Foreskin fibroblast (primary cell): ENCODE measurements at places on chromosomes 1 and 21.
A peak's percentile ranks its signal among the peaks of the same experiment; 100 is the strongest.

GRCh38 chr1:36083635-36084496, at the start of gene TEKT2:
Gene TEKT2 (plus strand): TSS chr1:36084094. CDS start chr1:36084922, 828 bp downstream.
- peak; percentile 35 for DNase-seq

DNA sequence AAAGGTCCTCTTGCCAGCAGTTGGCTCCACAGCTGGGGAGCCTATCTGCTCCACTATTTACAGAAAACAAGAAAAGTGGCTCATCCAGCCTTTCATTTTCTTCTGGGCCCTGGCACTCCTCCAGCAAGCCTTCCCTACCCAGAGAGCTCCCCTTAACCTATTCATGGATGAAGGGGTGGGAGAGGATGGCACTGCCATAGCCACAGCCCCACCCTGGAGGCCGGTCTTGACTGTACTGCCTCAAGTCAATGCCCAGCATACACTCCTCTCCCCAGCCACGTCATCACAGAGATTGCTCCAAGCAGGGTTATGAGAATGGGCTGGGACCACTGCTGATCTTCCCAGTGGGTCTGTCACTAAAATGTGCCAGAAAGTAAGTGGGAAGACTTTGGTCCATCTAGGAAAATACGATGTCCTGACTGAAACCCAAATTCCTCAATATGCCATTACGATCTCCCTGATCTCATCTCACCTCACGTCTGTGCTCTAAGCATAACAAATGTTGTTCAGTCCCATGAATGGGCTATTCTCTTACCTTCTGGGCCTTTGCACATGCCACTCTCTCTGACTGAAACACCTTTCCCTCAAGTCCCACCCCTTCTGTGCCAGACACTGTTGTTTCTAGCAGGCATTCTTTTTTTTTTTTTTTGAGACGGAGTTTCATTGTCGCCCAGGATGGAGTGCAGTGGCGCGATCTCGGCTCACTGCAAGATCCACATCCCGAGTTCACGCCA, 21.4 kb upstream of the PTAFR start:
- DNase-seq = no peak

GRCh38 chr1:200051620-200052019, 24.1 kb downstream of the NR5A2 start:
- DNase-seq = no peak

GRCh38 chr1:40627987-40628902, 37.2 kb downstream of the RIMS3 start:
- no peak for DNase-seq

DNA sequence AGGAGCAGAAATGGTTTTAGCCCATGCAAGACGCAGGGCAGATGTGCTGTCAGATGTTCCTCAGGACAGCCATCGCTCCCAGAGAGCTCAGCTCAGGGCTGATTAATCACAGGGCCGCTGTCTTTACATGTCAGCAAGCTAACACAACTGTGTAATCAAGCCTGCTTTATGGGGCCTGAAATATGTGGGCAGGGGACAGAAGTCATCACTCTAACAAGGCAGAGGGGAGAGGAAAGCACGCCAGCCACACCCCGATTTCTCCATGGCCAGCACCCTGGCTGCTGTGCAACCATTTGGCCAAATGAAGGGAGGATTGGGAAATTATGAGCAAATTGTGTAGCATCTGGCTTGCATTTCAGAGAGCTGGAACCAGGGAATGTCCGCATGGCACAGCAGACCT, 368.8 kb downstream of the NPHP4 start:
- DNase-seq = peak; percentile 3

- DNase-seq = no peak
These were observed 10.0 kb downstream of the MAP3K6 start for GRCh38 chr1:27356619-27357280.

DNA sequence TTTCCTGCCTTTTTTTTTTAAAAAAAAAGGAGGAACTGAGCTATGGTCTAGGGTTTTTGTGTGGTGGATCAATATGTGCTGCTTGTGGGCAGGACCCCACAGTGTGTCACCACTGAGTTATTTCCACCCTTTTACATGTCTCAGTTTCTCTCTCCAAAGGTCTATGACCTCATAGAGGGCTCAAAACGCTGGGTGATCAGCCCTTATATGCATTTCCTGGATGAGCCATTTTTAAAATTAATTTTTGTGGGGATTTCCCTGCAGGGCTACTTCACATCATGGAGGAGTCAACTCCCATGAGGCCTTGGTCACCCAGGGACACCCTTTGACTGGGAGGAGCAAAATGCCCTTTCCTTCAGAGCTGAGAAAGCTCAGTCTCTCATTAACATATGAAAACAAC, 20.7 kb upstream of the HAO2 start:
- no peak for DNase-seq

GRCh38 chr1:18632783-18633421, 2.3 kb downstream of the PAX7 start:
- no peak for DNase-seq

DNA sequence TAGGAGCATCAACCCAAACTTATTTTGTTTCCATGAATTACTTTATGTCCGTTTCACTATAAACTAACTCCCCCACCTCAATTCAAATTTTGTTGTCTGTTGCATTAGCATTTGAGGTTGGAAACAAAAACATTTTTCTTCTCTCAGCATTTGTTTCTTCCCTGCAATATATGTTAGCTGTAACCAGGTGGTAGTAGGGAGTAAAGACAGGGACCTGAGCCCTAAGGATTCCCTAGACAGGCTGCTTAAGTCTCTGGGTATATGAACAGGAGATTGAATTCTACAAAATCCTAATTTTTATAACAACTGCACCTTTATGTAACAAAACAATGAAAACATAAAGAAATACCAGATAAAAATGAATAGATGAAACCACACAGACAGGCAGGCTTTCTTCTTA, 242.6 kb downstream of the PAPPA2 start:
- no peak for DNase-seq

GRCh38 chr1:13652238-13652637, 47.8 kb upstream of the PRDM2 start:
- no peak for DNase-seq

GRCh38 chr1:17265162-17265561, 16.3 kb downstream of the PADI3 start:
- DNase-seq = peak; percentile 32

GRCh38 chr1:207336559-207337467, 15.3 kb downstream of the CD55 start:
- DNase-seq = no peak

DNA sequence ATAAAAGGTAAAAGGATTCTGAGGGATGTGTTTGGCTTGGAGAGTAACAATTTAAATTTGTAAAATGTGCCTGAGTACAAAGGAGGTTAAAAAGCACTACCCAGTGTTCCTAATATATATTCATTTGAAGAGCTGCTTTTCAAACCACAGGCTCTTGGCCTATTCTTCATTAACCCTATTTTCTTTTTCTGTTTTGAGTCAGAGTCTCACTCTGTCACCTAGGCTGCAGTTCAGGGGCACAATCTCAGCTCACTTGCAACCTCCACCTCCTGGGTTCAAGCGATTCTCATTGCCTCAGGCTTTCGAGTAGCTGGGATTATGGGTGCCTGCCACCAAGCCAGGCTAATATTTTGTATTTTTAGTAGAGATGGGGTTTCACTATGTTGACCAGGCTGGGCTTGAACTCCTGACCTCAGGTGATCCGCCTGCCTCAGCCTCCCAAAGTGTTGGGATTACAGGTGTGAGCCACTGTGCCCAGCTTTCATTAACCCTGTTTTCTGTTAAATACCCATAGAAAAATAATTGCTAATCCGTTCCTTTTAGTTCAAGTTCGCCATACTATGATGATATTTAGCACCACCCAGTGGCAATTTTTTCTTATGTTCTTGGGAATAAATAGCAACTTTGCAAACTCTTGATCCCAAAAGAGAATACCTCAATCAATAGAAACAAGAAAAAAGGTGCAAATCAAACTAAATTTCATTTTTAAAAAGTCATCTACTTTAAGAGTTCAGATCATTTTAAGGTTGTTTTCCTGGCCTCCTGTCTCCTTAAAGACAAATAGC, 30.5 kb downstream of the ZBTB8OS start:
- peak; percentile 44 for DNase-seq

GRCh38 chr1:46767649-46768282, 31.1 kb upstream of the CYP4B1 start:
- DNase-seq = no peak

GRCh38 chr1:171251042-171251951, 3.0 kb downstream of the FMO1 start:
- DNase-seq = peak; percentile 23

DNA sequence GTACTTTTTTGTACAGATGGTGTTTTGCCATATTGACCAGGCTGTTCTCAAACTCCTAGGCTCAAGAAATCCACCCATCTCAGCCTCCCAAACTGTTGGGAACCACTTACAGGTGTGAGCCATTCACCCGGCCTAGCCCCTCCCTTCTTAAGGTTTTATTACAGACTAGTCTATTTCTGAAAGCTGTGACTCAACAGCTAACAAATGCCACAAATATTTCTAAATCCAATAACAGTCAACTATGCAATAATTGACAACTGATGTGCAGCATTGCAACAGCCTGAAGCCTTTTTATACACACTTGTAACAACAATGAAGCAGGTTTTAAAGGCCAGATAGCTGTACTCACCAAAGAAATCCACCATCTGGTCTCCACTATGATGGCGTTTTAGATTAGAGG, 51.4 kb downstream of the GRIK1 start:
- DNase-seq = peak; percentile 82

- no peak for DNase-seq
These were observed 33.5 kb downstream of the VPS26C start for GRCh38 chr21:37233551-37234146.

GRCh38 chr1:100494393-100495084, 43.4 kb upstream of the GPR88 start:
- peak; percentile 31 for DNase-seq

DNA sequence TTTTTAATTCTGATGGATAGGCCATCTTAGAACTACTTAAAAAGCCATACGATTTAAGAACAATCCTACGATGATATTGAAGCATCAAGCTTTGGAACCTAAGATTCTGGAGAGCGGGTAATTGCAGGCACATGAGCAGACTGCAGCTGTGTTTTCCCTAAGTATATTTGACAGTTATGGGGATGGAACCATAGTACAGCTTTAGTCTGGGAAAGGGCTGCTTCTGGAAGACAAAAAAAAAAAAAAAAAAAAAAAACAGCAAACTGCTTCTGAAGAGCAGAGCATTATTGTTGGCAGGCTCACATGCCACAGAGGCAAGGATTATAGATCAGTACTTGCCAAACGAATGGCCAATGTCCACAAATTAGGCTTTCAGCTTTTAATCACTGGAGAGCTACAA, 1618.7 kb downstream of the AMY1C start:
- no peak for DNase-seq

- no peak for DNase-seq
These were observed 4.4 kb downstream of the JAM2 start for GRCh38 chr21:25643486-25643885.

GRCh38 chr1:93692451-93692861, 10.8 kb upstream of the BCAR3 start:
- DNase-seq = no peak

GRCh38 chr21:18954441-18954844, 550.9 kb upstream of the TMPRSS15 start:
- no peak for DNase-seq

GRCh38 chr21:38171723-38172344, 85.0 kb upstream of the KCNJ15 start:
- peak; percentile 56 for DNase-seq

DNA sequence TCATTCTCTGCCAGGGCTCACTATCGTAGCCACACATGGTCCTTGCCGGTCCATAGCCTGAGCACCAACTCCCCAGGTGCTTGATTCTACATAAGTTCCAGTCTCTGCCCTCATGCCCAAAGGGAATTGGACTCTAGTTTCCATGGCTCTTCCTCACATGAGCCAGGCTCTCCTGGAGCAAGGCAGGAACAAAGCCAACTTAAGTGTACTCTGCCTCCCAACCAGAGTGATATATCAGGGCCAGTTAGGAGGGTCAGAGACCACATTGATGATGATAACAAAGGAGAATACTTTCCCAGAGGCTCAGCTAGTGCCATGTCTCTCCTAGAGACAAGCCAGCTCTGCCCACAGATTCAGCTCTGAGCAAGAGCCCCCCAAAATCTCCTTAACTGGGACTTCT, 70.9 kb downstream of the ERI3 start:
- no peak for DNase-seq

DNA sequence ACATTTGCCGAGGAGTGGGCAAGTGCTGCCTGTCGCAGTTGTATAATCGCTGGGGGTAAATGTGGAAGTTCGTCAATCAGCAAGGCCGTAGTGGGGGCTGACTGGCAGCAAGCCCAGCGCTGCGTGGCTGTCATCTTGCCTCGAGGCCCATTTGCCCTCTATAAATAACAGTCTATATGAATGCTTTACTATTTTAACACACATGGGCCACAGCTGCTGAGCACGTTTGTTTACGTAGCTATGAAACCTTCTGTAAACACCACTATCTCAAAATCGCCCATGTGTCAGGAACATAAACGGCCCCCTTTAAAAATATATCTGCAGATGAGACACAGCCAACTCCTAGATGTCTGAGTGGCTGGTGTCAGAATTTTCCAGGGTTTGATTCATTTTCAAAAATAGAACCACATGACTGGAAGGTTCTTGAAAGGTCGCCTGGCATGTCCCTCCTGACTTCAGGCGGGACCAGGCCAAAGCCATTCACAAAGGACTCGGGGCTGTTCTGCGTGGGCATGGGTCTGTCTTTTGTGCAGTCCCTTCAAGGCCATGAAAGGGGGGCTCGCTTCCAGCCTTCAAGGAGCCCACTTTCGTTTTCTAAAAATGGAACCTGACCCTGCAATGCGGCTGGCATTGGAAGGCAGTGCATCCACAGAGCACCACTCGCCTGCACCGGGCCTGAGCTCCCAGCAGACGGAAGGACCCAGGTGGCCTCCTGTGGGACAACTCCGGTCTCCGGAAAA, 205.5 kb downstream of the KCNJ6 start:
- DNase-seq = peak; percentile 7

GRCh38 chr1:33944846-33945245, 81.0 kb downstream of the HMGB4 start:
- DNase-seq = no peak

DNA sequence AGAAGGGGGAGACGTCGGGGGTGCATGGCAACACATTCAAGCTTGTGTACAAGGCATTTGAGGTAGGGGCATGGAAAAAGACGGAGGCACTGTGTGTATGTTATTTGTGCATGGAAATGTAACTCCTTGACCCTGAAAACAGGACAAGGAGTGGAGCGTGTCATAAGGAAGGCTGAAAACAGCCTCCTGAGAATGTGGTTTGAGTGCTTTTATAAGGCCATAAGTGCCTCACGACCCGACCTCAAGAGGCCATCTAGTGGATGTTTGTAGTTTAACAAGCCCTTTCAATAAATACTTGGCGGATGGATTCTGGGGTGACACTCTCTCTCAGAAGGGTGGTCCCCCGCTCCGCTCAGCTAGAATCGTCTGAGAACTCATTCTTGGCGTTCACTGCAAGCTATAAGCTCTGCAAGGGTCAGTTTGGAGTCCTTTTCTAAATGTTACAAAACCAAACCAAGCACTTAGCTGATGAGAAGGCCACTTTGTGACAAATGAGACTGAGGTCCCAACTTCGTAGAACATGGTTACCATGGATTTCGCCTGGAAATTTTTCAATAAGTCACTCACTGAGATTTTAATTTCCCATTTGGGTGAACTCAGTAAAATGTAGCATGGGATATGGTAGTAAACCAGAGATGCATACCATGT, 38.8 kb upstream of the CLCA4 start:
- peak; percentile 69 for DNase-seq
